ENCODE measurements at places on chromosomes 5 and 9.

- no peak for DNase-seq
Measured at GRCh38 chr9:135093111-135093510, 5.6 kb downstream of the OLFM1 start.

GRCh38 chr9:84808416-84808815 is 138.9 kb downstream of the NTRK2 start:
- DNase-seq = no peak

- no peak for DNase-seq
Measured at GRCh38 chr9:98107926-98108325, 11.1 kb downstream of the TRIM14 start.

GRCh38 chr9:115651461-115651860 is 502.1 kb upstream of the PAPPA start:
- DNase-seq = no peak

DNA sequence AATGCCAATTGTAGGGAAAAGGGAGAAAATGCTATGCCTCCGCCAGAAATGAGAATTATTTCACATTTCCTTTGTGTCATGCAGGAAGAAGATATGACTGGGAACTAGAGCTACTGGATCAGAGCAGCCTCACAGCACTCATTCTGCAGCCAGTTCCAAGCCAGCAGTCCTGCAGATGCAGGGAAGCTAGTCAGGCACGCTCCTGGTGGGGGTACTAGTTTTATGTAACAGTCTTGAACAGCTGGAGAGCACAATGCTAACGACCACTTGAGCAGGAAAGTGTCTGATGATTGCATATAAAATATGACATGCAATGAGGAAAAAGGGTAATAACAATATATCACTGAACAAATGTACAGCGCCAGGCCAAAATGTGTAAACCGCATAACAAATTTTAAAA is 21.7 kb downstream of the CDH10 start:
- no peak for DNase-seq

DNA sequence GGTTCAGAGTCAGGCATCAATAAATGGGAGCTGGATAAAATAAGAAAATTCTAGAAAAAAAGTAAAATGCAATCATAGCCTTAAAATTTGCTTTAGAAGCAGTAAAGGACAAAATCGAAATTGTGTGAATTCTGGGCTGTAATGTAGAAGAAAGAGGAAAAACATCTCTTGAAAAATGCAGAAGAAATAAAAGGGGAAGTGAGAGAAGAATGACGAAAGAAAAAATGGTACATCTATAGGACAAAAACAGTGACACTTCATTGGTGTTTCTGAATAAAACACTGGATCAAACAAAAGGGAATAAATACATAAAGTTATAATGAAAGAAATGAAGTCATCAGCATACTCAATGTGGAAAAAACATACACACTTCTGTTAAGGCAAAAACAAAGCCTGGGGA is 642.3 kb downstream of the ACTL7B start:
- DNase-seq = no peak

DNA sequence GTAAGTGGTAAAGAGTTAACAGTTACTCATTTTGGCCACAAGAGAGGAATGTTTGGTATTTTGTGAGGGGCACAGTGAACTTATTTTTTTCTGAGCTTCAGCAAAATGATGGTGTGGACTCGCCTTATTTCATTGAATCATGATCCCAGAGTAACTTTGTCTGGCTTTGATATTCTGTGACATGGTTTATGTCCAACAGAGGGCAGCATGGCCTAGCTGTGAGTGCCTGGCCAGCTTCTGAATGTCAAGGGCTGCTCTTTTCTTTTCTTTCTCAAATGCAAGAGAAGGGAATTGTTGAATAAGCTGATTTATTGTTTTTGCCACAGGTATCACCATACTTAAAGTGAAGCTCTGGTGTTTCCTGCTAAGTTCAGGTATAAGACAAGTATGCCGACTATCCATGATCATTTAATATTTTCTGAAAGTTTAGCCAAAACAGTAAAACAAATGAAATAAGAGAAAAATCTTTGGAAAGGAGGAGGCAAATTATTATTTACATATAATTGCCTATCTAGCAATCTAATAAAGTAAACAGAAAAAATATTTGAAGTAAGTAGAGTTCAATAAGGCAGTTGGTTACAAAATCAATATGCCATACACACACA is 31.7 kb downstream of the MRPL22 start:
- no peak for DNase-seq

GRCh38 chr9:132249123-132249522 is 87.3 kb downstream of the NTNG2 start:
- no peak for DNase-seq

DNA sequence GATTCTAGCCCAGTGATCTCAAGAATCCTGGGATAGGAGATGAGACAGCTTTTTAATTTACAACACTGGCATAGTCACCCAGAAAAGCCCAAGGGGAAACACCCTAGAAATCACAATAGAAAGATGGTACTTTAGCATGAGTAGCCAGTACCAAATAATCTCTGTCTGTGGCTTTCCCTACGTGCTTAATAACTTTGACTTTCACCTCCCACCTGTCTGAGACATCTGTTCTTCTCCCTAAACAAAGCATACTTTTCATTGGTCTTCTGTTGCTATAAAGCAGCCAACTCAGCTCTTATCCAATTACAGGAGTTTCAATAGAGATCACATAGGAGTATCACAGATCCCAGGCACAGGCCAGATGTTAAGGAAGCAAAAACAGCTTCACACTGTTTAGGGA is 10.4 kb downstream of the MARCHF3 start:
- DNase-seq = no peak

GRCh38 chr5:52746539-52746938 is 41.2 kb upstream of the ITGA1 start:
- no peak for DNase-seq

All from stimulated activated CD4-positive, alpha-beta T cell treated with anti-CD3 and anti-CD28 coated beads, Interleukin-1b, Interleukin-23, amount 100 ng/mL, for 1 hour (primary cell).